ENCODE measurements at places on chromosomes 5 and 9. TPM values are rescaled to one million over a fixed set of nuclear protein-coding genes. Genes with fewer than 3 reads are reported as not detected.

The PTCH1 gene
- 49.9 TPM for total RNA-seq

The ANKDD1B gene
- total RNA-seq, result not detected

- DNase-seq, result no peak
Measured at GRCh38 chr5:93193431-93194347, 387.3 kb downstream of the NR2F1-AS1 start.

DNA sequence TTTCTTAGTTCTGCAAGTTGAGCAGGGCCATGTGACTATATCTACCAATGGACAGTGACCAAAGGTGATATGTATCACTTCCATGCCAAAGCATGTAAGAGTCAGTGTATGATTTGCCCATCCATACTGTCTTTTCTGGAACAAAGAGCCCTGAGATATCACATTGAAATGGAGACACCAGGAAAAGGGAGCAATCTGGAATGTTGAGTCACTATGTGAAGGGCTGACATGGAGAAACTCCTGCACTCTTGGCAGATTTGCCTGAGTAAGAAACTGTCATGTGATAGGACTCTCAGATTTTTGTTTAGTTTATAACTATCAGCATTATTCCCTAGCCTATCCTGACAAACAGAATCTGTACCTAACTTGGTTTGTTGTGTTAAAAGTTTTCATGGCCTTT is 29.8 kb upstream of the TMEM161B start:
- no peak for DNase-seq

DNA sequence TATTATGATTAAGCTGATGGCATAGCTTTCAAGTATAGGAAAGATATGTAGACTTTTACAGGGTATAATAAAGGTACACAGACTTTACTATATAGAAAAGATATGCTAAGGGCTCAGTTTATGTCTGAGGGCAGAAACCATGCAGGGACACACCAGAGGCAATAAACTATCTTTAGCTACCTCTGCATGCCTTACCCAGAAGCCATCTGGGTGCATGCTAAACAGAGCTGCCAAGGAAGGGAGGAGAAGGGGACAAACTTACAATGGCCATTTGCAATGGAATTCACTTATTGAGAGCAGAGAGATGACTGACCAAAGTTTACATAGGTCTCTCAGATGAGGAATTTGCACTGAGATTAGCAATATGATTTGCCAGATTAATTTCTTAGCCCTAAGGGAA is 143.1 kb upstream of the NR4A3 start:
- DNase-seq, result no peak

- no peak for DNase-seq
Measured at GRCh38 chr9:129256959-129257713, 79.1 kb upstream of the IER5L start.

DNA sequence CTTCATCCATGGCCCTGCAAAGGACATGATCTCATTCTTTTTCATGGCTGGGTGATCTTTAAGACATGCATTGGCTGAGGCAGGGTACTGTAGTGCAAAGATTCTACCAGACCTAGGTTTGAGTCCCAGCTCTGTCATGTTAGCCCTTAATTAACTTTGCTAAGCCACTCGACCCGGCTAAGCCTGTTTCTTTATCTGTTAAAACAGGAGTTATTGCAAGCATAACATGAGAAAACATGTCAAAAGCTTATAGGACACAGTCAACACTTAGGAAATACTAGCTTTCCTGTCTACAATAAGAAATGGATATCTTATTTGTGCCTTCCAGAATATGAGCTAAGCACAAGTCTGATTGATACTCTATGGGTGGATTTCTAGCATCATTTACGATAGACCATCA is 92.6 kb downstream of the RASEF start:
- DNase-seq, result no peak

- DNase-seq, result no peak
Measured at GRCh38 chr9:108136656-108137055, 647.1 kb upstream of the KLF4 start.

- DNase-seq, result no peak
Measured at GRCh38 chr5:107655831-107656230, 14.9 kb downstream of the EFNA5 start.

DNA sequence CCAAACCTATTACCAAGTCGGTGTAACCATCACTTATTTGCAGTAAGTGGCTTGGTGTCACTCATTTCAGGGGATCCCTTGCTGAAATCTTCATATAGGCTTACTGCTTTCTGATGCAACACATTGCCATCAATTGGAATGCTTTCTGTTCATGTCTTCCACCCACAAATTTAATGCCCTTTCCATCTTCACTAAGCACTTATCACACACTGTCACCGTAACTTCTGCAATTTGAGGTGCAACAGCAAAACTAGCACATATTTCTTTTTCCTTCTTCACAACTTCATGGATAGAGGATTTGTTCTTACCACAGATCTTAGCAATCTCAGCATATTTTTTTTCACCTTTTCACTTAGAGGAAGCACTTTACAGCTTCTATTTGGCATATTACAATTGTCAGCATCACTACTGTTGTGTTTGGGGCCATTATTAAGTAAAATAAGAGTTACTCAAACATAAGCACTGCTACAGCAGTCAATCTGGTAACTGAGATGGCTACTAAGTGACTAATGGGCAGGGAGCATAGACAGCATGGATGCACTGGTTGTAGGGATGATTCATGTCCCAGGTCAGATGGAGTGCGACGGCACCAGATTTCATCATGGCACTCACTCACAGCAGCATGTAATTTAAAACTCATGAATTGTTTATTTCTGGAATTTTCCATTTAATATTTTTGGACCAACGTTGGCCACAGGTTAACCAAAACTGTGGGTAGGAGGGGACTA is 70.1 kb downstream of the PIP5K1B start:
- DNase-seq, result no peak

GRCh38 chr5:95533761-95534160 is 21.0 kb downstream of the SKIC3 start:
- no peak for DNase-seq

DNA sequence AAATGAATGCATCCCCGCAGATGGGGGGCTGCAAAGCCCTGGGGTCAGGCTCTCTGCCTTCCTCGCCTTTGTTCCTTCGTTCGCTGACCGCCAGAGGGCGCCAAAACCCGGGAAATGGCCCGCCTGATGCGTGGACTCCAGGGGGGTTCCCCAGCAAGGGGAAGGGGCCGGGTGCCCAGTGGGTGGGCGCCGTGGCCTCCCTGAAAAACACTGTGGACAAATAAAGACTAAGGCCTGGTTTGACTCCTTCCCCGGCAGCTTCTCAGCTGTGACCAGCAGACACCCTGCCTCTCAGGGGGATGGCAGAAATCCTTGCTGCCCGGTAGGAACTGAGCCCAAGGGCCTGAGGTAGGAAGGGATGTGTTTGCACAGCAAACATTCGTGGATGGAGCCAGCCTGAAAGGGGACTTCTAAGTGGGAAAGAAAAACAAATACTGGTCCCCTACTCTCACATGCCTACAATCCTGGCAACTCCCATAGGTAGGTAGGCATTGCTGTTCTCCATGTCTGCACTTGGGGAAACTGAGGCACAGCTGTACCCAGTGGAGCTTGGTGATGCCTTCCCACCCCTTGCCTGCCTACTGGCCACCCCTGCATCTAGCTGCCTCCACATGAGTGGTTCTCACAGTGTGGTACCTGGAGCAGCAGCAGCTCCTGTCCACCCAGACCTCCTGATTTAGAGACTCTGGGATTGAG is 57.7 kb downstream of the DUSP1 start:
- DNase-seq, result peak; percentile 54

DNA sequence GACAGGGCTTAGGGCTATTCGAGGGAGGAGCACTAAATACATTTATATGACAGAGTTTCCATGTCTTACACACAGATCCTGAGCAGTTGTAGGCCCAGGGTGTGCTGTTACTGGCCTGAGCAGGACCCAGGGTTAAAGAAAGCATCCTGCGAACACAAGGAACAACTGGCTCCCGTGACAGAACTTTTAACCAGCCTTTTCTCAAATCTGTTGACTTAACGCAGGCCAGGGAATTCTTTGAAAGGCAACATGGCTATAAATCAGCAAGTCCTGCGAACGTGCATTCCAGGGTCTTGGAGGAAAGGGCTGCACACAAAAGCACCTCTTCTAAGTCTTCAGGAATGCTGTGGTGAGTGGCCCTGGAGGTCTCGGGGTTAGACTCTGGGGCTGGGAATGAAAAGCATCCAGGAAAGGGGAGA is 45.2 kb upstream of the ANKRD55 start:
- DNase-seq, result no peak

- no peak for DNase-seq
Measured at GRCh38 chr5:53582225-53582624, 21.8 kb downstream of the NDUFS4 start.

All from OCI-LY7 (cell line).